Gastrocnemius medialis (tissue), 4 donors: ENCODE measurements at places on chromosomes 4 and X. TPM values are rescaled to one million over a fixed set of nuclear protein-coding genes. Genes with fewer than 3 reads are reported as not detected.

The SSX3 gene
- not detected for total RNA-seq

The CXorf51A gene
- total RNA-seq: not detected

The TMEM47 gene
- 95.8 TPM for total RNA-seq

The BTK gene
- total RNA-seq: 1.00 TPM

The ADGRG2 gene
- total RNA-seq: not detected

The NPNT gene
- total RNA-seq: 0.31 TPM

The UGT2A1 gene
- not detected for total RNA-seq

The USP26 gene
- total RNA-seq: not detected

The TKTL1 gene
- total RNA-seq: 0.10 TPM

The BEX5 gene
- not detected for total RNA-seq

The PDGFC gene
- 4.4 TPM for total RNA-seq

The GYG2 gene
- 0.92 TPM for total RNA-seq

The KDR gene
- 7.4 TPM for total RNA-seq

The MED14 gene
- 23.6 TPM for total RNA-seq

The RBPJ gene
- 34.7 TPM for total RNA-seq

The SSX4 gene
- not detected for total RNA-seq

The OGT gene
- 34.5 TPM for total RNA-seq

The FMR1NB gene
- total RNA-seq: not detected

The GPR119 gene
- total RNA-seq: not detected

The GPRASP3 gene
- 3.4 TPM for total RNA-seq

The FRMD7 gene
- total RNA-seq: not detected

The FABP2 gene
- 0.15 TPM for total RNA-seq

The CYLC1 gene
- not detected for total RNA-seq

The MRFAP1 gene
- total RNA-seq: 281 TPM

The YY2 gene
- 0.92 TPM for total RNA-seq

The SHROOM4 gene
- 4.3 TPM for total RNA-seq

The ARHGEF6 gene
- total RNA-seq: 23.8 TPM

The NEXMIF gene
- 0.10 TPM for total RNA-seq

The NXF2B gene
- total RNA-seq: not detected

The TXK gene
- total RNA-seq: 0.81 TPM

The SH2D1A gene
- not detected for total RNA-seq

The CLCN4 gene
- 72.5 TPM for total RNA-seq

The DCAF12L2 gene
- not detected for total RNA-seq

The PNCK gene
- total RNA-seq: 1.6 TPM

The SMPX gene
- total RNA-seq: 183 TPM

The SMAD1 gene
- total RNA-seq: 21.1 TPM

The SORCS2 gene
- total RNA-seq: 0.07 TPM

The PAGE5 gene
- total RNA-seq: not detected

The LUZP4 gene
- total RNA-seq: not detected

The PABPC5 gene
- 0.55 TPM for total RNA-seq

The ZNF732 gene
- not detected for total RNA-seq

The PRSS12 gene
- not detected for total RNA-seq

The CPEB2 gene
- 10.8 TPM for total RNA-seq
